ENCODE measurements at places on chromosomes 12 and 14. TPM values are rescaled to one million over a fixed set of nuclear protein-coding genes. Genes with fewer than 3 reads are reported as not detected.

DNA sequence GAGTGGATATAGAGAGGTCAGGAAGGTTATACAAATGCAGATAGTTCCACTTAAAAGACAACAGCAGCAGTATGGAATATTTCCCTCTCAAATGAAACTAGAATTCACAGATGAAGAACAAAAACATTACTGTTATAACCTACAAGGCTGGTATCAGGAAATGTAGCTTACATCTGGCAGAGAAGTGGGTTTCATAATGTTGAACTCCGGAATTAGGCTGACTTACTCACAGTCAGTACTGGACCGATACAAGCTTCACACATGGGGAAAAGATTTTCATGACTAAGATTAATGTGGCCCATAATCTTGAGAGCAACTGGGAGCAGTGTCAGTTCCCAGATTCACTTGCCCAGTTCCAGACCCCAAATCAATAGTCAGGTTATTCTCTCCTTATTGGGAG lies 353.9 kb downstream of the DUSP6 start:
- H3K4me3 ChIP-seq: no peak overlapping the region
- no peak for DNase-seq
- no peaks in the 10 kb centered on the region for H3K27me3 ChIP-seq
- no peak overlapping the region for H3K27ac ChIP-seq

The POU6F1 gene
- 2.5 TPM for total RNA-seq

DNA sequence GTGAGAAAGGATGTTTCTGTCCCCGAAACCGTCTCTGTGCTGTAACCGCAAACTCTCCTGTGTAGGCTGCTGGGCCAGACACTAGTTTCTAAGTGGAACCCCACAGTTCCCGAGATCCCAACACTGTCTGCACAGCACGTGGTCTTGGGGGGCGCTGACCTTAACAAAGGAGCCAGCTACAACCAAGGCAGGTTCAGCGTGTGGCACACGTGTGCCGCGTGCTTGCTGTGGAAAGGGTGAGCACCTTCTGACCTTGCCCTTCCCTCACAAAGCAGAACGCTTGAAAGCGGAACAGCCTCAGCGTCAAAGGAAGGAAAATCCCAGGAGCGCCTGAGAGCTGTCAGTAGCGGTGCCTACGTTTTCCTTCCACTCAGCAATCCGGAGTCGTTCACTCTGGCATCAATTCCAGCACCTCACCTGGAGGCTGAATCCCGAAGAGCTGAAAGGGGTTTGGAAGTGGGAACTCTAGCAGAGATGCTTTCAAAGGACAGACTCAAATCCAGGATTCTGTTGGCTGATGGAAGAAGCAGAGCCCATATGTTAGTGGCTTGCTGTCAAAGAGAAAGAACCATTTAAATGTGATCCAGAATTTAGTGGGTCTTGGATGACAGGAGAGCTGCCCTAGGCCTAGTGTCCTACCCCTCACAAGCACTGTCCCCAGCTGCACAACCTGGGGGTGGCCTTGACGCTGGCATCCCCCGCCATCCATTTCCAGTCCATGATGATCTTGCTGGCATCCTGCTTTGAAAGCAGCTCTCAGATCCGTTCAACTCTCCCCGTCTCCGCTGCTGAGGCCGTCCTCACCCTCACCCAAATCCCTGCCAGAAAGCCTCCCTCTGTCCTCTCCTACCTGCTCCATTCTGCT lies 27.1 kb downstream of the CCDC92 start:
- DNase-seq: no peak
- no peak overlapping the region for H3K27ac ChIP-seq
- no peaks in the 10 kb centered on the region for H3K36me3 ChIP-seq

The PTCSC3 gene
- not detected for total RNA-seq

- H3K36me3 ChIP-seq: no peaks in the 10 kb centered on the region
- H3K27ac ChIP-seq: no peak overlapping the region
- H3K4me3 ChIP-seq: no peak overlapping the region
Measured at GRCh38 chr12:52749827-52750226, 27.3 kb downstream of the KRT76 start.

DNA sequence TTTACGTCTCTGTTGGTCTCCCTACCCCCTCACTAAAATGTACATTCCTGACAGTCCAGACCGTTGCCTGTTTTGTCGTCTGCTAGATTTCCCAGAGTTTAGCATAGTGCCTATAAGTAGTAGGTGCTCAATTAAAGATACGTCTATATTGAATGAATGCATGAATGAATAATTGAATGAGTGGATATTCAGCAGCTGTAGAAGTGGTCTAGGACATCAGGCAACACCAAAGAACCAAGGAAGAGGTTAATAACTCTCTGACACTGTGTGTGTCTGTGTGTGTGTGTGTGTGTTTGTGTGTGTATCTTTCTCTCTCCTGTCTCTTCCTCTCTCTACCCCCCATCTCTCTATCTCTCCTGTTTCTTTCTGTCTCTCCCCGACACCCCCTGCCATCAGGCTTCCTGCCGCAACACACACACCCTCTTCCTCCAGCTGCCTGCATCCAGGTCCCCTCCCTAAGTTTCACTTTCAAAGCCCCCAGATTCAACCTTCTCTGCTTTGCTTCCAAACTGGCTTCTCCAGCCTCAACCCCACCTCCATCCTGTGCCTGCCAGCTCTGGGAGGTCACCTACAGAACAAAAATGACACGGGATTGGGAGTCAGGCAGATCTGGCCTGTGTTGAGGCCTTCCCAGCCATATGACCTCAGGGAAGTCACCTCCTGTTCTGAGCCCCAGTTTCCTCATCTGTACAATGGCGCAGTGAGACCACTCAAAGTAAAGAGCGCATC lies 119.9 kb upstream of the NCOR2 start:
- H3K27me3 ChIP-seq: no peaks in the 10 kb centered on the region
- H3K4me1 ChIP-seq: peaks cover 33% of the 10 kb centered on the region
- peak overlapping the region; percentile 9 for H3K27ac ChIP-seq
- no peaks in the 10 kb centered on the region for H3K36me3 ChIP-seq

- no peak overlapping the region for H3K27ac ChIP-seq
- DNase-seq: no peak
Measured at GRCh38 chr12:56954958-56955355, 2.5 kb downstream of the RDH16 start.

GRCh38 chr14:30223385-30223785 lies 295.7 kb upstream of the PRKD1 start:
- H3K27me3 ChIP-seq: 0 out of 2 replicates have a peak, but pooled peaks cover 3% of the 10 kb centered on the region
- H3K4me1 ChIP-seq: no peaks in the 10 kb centered on the region
- no peak overlapping the region for H3K27ac ChIP-seq
- H3K4me3 ChIP-seq: no peak overlapping the region
- peak; percentile 21 for DNase-seq

- no peak for DNase-seq
- H3K27ac ChIP-seq: no peak overlapping the region
- H3K4me3 ChIP-seq: no peak overlapping the region
- H3K4me1 ChIP-seq: no peaks in the 10 kb centered on the region
- H3K36me3 ChIP-seq: no peaks in the 10 kb centered on the region
- no peaks in the 10 kb centered on the region for H3K27me3 ChIP-seq
Measured at GRCh38 chr12:123888989-123889388, 83.6 kb downstream of the CCDC92 start.

The FOXG1 gene
- 0.81 TPM for total RNA-seq

GRCh38 chr12:92472201-92472600 lies 230.6 kb upstream of the PLEKHG7 start:
- H3K27me3 ChIP-seq: no peaks in the 10 kb centered on the region

- no peaks in the 10 kb centered on the region for H3K36me3 ChIP-seq
- H3K27ac ChIP-seq: no peak overlapping the region
- no peaks in the 10 kb centered on the region for H3K27me3 ChIP-seq
- H3K4me3 ChIP-seq: no peak overlapping the region
- DNase-seq: no peak
- H3K4me1 ChIP-seq: no peaks in the 10 kb centered on the region
Measured at GRCh38 chr14:92653162-92653651, 95.2 kb downstream of the LGMN start.

- no peaks in the 10 kb centered on the region for H3K27me3 ChIP-seq
- H3K4me1 ChIP-seq: peaks cover 7% of the 10 kb centered on the region
- DNase-seq: no peak
Measured at GRCh38 chr14:69504775-69505174, 20.2 kb downstream of the PLEKHD1 start.

DNA sequence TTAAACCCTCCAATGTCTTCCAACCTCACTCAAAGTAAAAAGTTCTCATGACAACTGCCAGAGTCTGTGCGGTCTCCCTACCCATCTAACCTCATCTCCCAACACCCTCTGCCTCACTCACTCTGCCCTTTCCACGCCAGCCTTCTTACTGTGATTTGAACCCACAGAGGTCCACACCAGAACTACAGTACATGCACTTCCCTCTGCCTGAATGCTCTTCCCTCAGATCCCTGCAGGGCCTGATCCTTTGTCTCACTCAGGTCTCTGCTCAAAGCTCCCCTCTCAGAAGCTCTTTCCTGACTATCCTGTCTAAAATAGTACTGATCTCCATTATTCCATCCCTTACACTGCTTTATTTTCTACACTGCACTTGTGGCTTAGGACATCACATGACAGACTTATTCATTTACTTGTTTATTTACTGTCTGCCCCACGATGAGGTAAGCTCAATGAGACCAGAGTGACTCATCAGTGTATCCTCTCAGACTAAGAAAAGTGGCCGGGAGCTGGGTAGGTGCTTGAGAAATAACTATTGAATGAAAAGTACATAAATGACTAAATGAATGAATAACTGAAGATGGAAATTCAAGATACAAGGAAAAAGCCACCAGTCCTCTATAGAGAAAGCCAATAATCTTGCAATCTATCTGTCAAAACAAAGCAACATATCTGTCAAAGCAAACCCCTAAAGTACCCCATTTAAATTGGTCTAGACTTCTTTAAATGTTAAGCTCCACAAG lies 17.1 kb downstream of the POMT2 start:
- no peaks in the 10 kb centered on the region for H3K27me3 ChIP-seq
- peak overlapping the region; percentile 100 for H3K27ac ChIP-seq
- peaks cover 52% of the 10 kb centered on the region for H3K4me1 ChIP-seq
- H3K4me3 ChIP-seq: no peak overlapping the region
- peak; percentile 42 for DNase-seq

GRCh38 chr12:55933799-55934742 lies 3.1 kb downstream of the DGKA start:
- peaks cover 13% of the 10 kb centered on the region for H3K4me1 ChIP-seq
- H3K27ac ChIP-seq: no peak overlapping the region
- H3K27me3 ChIP-seq: no peaks in the 10 kb centered on the region
- no peak overlapping the region for H3K4me3 ChIP-seq

The ACSS3 gene
- 24.4 TPM for total RNA-seq

- H3K27me3 ChIP-seq: no peaks in the 10 kb centered on the region
- no peak for DNase-seq
- no peaks in the 10 kb centered on the region for H3K4me1 ChIP-seq
- no peak overlapping the region for H3K4me3 ChIP-seq
- H3K27ac ChIP-seq: no peak overlapping the region
Measured at GRCh38 chr12:23703051-23703450, 246.4 kb downstream of the SOX5 start.

DNA sequence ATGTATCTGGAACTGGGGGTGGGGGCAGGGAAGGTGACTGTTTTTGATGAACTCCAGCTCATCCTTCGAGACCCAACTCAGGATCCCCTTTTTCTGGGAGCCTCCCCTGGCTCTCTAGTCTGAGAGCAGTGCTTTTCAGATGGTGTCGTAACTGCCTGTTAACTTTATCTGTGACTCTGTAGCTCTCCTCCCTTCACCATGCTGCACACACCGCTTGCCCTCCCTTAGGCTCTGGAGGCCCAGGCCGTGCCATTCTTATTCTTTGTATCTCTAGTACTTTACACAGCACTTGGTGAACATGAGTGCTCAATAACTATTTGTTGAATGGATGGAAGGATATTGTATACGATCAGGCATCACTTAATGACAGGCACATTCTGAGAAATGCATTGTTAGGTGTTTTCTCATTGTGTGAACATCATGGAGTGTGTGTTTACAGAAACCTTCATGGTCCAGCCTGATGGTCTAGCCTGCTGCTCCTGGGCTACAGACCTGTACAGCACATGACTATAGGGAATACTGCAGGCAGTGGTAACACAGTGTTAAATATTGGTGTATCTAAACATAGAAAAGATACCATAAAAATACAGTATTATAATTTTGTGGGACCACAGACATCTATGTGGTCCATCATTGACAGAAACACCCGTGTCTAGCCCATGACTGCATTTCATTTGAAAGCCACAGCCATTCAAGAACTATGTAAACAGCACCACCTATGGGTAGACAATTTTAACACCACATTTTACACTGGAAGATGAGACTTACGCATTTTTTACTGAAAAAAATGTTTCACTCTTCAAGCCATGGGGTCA lies 91.8 kb downstream of the EML1 start:
- peak; percentile 74 for DNase-seq
- no peaks in the 10 kb centered on the region for H3K36me3 ChIP-seq
- no peak overlapping the region for H3K27ac ChIP-seq
- H3K4me3 ChIP-seq: no peak overlapping the region

The BATF gene
- total RNA-seq: not detected

The AQP6 gene
- total RNA-seq: not detected

The IL22 gene
- total RNA-seq: not detected

GRCh38 chr12:132662901-132663755 lies 24.0 kb downstream of the POLE start:
- no peak overlapping the region for H3K27ac ChIP-seq
- H3K36me3 ChIP-seq: peaks cover 77% of the 10 kb centered on the region
- DNase-seq: no peak
- no peaks in the 10 kb centered on the region for H3K27me3 ChIP-seq

The CCDC38 gene
- total RNA-seq: 0.04 TPM

- H3K4me3 ChIP-seq: no peak overlapping the region
- no peaks in the 10 kb centered on the region for H3K4me1 ChIP-seq
- no peak overlapping the region for H3K27ac ChIP-seq
- no peaks in the 10 kb centered on the region for H3K27me3 ChIP-seq
- no peak for DNase-seq
Measured at GRCh38 chr14:91453744-91454143, 36.1 kb upstream of the CCDC88C start.
